Naive thymus-derived CD8-positive, alpha-beta T cell (primary cell): ENCODE measurements at places on chromosomes 4 and X. TPM values are rescaled to one million over a fixed set of nuclear protein-coding genes. Genes with fewer than 3 reads are reported as not detected.

- no peak for DNase-seq
These were observed 227.2 kb downstream of the ANK2 start for GRCh38 chr4:113276464-113277170.

GRCh38 chr4:88341227-88342192 lies 37.1 kb upstream of the HERC6 start:
- no peak for DNase-seq

CC2D2A gene
- total RNA-seq, result not detected

- no peak for DNase-seq
These were observed 41.8 kb upstream of the SORBS2 start for GRCh38 chr4:185853841-185854240.

GRCh38 chr4:174314770-174315169 lies 31.1 kb downstream of the CEP44 start:
- no peak for DNase-seq

DNA sequence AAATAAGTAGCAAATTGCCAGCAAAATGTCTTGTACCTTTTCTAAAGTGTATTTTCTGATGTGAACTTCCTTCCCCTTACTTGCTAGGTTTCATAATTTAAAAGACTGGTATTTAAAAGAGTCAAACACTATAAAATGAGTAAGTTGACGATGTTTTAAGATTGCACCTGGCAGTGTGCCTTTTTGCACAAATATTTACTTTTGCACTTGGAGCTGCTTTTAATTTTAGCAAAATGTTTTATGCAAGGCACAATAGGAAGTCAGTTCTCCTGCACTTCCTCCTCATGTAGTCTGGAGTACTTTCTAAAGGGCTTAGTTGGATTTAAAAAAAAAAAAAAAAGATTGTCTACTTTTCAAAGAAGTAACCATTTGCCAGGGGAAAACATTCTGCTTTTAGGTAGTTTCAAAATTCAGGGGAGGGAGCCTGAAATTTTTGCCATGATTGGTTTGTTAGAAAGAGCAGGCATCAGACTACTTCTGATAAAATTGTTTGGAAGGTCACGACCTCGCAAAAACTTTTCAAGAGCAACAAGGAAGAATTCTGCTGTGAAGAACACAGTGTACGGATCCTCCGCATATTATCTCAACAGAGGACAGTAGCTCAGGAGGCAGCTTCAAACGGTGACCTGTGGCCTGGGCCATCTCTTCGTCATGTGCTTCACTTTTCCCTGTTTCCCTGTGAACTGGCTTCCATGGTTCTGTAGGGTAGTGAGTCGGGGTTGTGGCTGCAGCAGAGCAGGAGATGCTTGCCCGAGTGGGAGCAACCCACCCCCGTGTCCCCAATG lies 66.1 kb downstream of the CDS1 start:
- DNase-seq, result no peak

F8A2 gene
- not detected for total RNA-seq
